AG04449 (cell line): ENCODE measurements at places on chromosomes 2 and 18.

DNA sequence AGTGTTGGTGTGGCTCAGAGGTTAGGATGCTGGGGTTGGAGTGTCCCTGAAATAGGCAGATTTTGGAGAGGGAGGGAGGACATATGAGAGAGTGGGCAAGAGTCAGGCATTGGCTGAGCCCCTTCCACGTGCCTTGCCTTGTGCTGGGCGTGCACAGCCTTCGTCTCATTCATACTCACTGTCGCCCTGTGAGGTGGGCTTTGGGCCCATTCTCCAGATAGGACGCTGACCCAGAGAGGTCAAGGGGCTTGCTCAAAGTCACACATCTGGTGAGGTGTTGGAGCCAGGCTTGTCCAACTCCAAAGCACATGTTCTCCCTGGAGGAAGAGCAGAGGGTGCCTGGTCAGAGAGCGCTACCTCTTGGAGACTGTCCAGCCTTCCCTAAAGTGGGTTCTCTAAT lies 166.8 kb downstream of the DYSF start:
- DNase-seq: no peak

GRCh38 chr18:2356906-2357305 lies 214.4 kb downstream of the METTL4 start:
- no peak for DNase-seq

GRCh38 chr2:101788995-101789970 lies 91.8 kb downstream of the MAP4K4 start:
- DNase-seq: no peak

- no peak for DNase-seq
Measured at GRCh38 chr2:145386973-145387372, 867.1 kb upstream of the ZEB2 start.
